ENCODE measurements at places on chromosomes 7 and 10. TPM values are rescaled to one million over a fixed set of nuclear protein-coding genes. Genes with fewer than 3 reads are reported as not detected.

CCT6A gene
- 88.1 TPM for polyA plus RNA-seq

LRGUK gene
- polyA plus RNA-seq, result 0.59 TPM

STRIP2 gene
- polyA plus RNA-seq, result 0.13 TPM

PLXDC2 gene
- polyA plus RNA-seq, result 14.7 TPM

CALML3 gene
- polyA plus RNA-seq, result 0.13 TPM

INMT gene
- 76.7 TPM for polyA plus RNA-seq

Data from aorta (tissue), 5 donors.